ENCODE measurements at places on chromosomes 2 and 18.

- DNase-seq, result no peak
Measured at GRCh38 chr2:78532762-78533379, 492.6 kb upstream of the REG3G start.

- DNase-seq, result no peak
Measured at GRCh38 chr2:168935810-168936581, 34.9 kb downstream of the G6PC2 start.

DNA sequence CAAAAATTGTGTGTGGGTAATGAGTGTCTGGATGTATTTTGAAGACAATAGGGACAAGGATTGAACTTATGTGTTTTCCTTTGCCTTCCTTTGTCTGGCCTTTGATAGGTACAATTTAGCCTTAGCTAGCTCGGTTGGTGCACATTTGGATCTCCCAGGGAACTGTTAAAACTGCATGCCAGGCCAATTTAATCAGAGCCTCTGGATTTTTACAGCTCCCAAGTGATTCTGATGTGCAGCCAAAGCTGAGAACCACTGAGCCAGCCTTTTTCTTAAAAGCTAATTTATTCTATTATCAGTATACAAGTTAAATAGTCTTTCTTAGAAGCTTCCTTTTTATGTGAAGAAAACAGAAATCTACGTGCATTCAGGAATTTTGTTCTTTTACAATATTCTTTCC lies 25.0 kb downstream of the PLEK start:
- DNase-seq, result no peak

- no peak for DNase-seq
Measured at GRCh38 chr2:58056192-58056916, 9.7 kb downstream of the VRK2 start.
